ENCODE measurements at places on chromosomes 2 and 18.

GRCh38 chr2:65518751-65519150 lies 86.4 kb upstream of the SPRED2 start:
- no peak for DNase-seq

DNA sequence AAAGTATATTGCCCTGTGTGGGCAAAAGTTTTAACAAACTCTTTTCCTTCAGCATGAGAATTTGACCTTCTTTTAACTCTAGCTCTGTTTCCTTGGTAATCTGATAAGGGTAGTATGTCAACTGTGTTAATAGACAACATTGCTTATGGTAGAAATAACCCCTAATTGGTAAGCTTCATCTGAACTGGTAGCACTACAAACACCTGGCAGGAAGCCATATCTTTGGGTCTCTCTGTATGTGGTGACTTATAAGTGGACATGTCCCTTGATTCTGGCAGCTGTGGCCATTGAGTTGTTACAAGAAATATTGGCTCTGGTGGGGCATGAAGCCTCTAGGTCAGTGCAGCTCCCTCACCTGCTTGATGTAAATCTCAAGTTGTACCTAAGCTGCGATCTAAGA lies 46.9 kb downstream of the MBD5 start:
- no peak for DNase-seq

GRCh38 chr2:241443486-241444223 lies 64.7 kb downstream of the STK25 start:
- DNase-seq, result no peak

DNA sequence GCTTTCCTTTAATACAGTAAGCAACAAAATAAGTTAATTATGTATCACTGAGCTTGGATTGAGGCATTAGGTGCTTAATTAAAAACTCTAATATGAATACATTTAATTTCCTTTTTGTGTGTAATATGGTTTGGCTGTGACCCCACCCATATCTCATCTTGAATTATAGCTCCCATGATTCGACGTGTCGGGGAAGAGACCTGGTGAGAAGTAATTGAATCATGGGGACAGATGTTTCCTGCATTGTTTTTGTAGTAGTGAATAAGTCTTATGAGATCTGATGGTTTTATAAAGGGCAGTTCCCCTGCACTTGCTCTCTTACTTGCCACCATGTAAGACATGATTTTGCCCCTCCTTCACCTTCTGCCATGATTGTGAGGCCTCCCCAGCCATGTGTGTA lies 325.4 kb upstream of the CDH7 start:
- no peak for DNase-seq

- peak; percentile 43 for DNase-seq
Measured at GRCh38 chr2:196849895-196850294, 40.7 kb upstream of the C2orf66 start.

GRCh38 chr18:22741318-22741717 lies 191.8 kb upstream of the RBBP8 start:
- no peak for DNase-seq

GRCh38 chr18:58230438-58231179 lies 186.6 kb downstream of the NEDD4L start:
- DNase-seq, result peak; percentile 65

DNA sequence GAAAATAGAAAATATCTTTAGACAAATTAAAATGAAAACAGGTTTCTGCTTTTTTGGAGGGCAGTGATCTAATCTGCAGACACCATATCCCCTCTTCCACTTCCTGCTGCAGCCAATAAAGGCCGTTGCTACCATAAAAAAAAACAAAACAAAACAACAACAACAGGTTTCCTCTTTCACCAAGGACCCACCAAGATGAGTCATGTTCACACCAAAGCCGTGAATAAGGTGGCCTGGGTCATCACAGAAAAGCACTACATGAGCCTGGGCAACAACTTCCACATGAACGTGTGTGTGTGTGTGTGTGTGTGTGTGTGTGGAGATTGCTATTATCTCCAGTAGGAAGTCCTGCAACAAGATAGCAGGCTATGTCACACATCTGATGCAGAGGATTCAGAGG lies 24.8 kb upstream of the TFCP2L1 start:
- peak; percentile 81 for DNase-seq

DNA sequence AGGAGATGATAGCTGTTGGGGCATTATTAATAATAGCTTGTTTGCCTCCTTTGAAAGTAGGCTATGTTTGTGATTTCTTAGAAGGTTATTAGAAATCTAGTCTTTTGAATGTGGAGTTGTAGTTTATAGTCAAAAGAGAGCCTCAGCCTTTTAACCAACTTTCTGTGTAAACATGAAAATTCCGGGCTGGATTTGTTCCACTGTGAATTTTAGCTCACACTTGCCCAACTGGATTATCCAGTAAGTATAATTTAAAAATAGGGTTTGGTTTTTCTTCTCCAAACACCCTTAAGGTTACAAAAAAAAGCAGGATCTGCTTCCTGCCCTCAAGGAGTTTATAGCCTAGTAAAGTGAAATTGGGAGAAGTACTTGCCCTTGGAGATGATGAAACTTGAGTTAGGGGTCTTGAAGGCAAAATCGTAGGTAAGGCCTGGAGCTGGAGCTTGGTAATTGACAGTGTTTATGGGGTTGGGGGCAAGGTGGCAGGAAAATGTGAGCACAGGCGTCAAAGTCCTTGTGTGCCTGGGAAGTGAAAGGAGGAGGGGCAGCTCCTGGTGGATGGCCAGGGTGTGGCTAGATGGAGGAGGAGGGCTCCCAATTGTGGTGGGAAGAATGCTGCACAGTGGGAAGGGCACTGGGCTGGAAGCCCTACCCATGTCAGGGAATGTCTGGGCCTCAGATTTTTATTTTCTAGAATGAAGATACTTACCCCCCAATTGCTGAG lies 21.3 kb downstream of the ITGA6 start:
- DNase-seq, result no peak

GRCh38 chr2:219687882-219688559 lies 60.6 kb downstream of the SLC4A3 start:
- DNase-seq, result peak; percentile 82
